Fibroblast of skin of right biceps (primary cell): ENCODE measurements at places on chromosomes 13 and 19.

GRCh38 chr19:47657719-47658118 lies 48.8 kb downstream of the BICRA start:
- DNase-seq, result no peak

DNA sequence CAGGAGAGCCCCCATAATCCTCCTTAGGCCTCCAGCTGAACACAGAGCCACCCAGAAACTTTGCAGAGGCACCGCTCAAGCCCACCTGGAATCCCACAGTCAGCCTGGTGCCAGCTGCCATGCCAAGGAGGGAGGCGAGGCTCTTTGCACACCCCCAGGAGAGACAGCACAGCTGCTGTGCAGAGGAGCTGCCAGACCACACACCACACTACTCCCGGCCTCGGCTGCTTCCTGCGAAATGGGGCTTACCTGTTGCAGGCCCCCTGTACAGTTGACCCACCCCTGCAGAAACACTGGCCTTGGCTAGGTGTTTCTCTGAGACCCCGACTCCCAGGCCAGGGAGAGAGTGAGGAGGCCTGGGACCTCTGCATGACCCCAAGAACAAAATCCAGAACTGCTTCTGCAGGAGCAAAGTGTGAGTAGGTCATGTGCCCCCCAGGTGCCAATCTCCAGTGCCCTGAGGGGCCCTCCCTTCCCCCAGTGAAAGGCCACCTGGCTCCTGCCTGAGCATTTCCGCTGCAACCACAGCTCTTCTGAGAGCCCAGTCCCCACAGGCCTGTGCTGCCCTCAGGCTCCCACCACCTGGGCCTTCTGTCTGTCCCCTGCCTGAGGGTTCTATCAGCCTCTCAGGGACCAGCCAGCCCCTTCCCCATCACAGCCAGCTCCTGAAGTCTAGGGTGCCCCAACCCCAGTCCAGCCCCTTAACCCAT lies 580.4 kb downstream of the UQCRFS1 start:
- DNase-seq, result no peak

DNA sequence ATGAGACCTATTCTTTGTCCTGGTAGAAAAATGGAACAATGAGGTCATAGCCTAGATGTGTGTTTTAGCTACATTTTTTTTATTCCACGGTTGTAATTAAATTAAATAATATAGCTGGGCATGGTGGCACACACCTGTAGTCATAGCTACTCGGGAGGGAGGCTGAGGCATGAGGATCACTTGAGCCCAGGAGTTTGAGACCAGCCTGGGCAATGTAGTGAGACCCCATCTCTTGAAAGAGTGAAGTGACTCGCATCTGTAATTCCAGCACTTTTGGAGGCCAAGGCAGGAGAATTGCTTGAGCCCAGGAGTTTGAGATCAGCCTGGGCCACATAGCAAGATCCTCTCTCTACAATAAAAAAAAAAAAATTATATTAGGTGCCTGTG lies 11.7 kb upstream of the CBLC start:
- DNase-seq, result no peak

- no peak for DNase-seq
Measured at GRCh38 chr13:40350283-40350992, 316.0 kb downstream of the FOXO1 start.

DNA sequence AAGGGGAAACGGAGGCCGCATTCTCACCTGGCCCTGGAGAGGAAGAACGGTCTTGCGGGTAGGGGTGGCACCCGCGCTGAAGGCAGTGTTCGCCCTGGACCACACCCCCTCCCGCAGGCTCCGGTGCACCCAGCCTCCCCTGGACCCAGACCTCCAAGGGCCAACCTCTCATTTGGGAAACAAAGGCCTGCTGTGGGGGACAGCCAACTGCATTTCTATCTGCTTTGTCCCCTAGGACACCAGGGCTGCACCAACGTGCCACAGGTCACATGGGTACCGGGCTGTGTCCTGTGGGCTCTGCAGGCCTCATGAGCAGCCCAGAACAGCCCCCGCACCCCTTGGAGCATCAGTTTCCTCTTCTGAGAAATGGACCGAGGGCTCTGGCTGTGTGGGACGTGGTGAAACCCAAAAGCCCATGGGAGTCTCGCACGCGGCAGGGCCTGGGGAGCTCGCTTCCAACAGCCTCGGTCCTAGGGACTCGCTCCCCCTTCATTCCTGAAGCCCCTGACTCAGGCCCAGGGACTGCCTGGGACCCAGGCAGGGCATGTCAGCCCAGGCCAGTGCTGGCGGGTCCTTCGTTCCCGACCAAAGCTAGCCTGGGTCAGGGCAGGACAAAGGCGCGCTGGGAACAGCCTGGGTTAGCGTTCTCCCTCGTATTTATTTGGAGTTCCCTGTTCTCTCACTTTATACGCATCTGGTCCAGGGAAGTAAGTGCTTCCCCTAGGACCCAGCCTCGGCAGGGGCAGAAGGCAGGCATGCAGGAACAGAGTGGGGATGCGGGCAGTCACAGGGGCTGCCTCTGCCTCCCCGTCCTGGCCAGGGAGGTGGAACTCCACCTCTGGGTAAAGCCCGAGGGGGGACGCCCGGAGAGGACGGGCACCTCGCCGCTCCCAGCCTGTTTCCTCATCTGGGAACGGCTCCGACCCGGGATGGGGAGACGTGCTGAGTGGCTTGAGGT lies 4.6 kb downstream of the TCF3 start:
- no peak for DNase-seq
